ENCODE measurements at places on chromosomes 1 and 21.

DNA sequence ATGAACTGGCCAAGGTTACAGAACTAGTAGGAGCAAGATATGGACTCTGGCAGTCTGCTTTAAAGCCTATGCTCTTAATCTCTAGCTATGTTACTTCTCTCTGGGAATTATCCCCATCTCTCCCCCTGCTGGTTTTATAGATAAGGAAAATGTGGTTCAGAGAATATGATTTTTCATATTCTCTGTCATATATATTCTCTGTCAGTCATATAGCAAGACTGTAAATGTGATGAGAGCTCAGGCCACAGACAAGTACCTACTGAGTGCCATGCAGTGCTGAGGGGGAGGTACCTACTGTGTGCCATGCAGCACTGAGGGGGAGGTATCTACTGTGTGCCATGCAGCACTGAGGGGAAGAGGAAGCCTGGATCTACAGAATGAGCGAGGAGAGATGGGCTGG is 220.3 kb upstream of the FGGY start:
- peak; percentile 24 for DNase-seq

DNA sequence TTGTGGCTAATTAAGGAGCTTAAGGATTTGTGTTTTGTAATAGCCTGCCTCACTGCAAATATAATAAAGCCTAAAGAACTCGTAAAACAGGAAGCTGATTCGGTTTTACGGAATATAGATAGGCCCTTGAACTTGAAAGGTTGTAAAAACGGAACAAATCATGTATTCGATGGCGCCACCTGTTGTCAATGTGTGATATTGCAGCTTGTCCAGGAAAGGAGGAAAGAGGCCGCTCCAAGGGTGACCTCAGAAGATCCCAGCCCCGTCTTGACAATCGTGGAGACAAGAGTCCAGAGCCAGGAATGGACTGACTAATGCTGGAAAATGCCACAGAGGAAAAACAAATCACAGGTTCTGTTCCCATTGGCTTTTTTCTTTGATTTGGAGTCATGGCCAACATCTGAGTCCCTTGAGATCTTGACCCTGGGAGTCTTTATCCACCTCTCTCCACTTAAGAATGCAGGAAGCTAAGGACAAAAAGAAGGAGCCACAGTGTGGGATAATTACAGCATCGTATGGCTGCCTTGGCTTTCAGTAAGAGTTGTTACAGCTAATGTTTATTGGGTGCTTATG is 7.0 kb upstream of the IGSF21 start:
- DNase-seq, result peak; percentile 76

DNA sequence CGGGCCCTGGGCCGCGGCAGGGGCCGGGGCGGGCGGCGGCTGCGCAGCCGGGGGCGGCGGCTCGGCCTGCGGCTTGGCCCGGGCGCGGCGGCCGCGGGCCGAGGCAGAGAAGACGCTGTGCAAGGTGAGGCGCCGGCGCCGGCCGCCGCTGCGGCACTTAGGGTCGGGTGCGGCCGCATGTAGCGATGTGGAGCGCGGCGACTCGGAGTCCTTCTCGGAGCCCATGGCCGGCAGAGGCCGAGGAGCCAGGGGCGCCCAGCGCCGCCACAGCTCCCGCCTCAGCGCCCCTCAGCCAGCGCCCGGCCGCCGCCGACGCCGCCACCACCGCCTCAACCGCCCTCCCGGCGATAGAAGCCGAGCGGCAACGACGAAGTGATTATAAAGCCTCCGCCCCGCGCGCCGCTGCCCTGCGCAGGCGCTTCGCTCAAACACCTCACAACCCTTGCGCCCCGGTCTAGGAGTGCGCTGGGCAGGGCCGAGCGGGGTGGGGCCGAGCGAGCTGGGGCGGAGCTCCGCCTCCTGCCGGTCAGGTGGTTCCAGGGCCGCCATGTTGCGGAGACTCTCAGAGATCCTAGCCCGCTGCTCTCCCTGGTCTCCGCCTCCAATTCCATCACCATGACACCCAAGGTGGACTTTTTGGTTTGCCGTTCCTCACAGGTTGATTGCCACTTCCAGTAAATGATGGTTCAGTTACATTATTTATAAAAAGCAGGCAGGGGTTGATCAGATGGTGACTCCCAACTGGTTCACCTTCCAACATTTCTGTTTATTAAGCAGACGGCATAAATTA is at the start of gene RNF19B:
RNF19B (minus strand) TSS at position 349 of the 790 bp plus-strand sequence; CDS start at position 225, 124 bp downstream.
- peak; percentile 97 for DNase-seq

- peak; percentile 32 for DNase-seq
Measured at GRCh38 chr1:182054698-182055326, 6.7 kb downstream of the ZNF648 start.

GRCh38 chr1:108063703-108064102 is 98.7 kb upstream of the VAV3 start:
- DNase-seq, result no peak

- no peak for DNase-seq
Measured at GRCh38 chr1:31191281-31191680, 48.4 kb downstream of the NKAIN1 start.

DNA sequence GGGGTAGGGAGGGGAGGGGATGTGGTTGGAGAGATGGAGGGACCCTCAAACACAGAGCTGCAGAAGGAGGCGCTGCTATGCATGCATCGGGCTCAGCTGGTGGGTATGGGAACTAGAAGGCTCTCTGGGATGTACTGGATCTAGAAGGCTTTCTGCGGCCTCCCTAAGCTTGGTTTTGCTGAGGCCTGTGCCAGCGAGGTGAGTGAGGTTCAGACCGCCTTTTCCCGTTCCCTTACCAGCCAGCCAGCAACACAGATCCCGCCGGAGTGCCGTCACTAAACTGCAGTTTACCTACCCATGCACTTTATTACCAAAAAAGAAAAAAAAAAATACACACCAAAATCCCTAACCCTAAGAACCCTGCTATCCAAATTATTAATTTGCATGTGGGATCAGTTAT is 180.2 kb downstream of the PRDM16 start:
- no peak for DNase-seq

DNA sequence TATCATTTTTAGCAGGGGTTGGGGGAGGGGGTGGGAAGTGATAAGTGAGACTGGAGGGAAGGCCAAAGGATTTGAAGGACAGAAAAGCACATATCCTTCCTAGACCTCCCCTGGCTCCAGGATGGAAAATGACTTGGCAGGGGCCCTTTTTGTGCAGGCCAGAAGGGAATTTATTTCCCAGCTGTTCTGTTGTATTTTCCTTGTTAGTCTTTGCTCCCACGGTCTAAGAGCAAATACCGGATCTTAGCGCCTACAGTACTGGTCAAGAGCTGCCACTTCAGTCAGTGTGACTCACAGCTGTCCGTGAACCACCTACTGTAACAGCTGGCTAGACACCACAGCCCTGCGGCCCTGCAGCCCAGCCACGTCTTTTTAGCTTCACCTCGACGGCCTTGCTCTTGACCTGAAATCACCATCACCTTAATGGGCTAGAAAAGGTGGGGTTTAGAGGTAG is 51.0 kb upstream of the ERRFI1 start:
- no peak for DNase-seq

- peak; percentile 44 for DNase-seq
Measured at GRCh38 chr1:248622570-248623001, 12.3 kb downstream of the OR2T11 start.

DNA sequence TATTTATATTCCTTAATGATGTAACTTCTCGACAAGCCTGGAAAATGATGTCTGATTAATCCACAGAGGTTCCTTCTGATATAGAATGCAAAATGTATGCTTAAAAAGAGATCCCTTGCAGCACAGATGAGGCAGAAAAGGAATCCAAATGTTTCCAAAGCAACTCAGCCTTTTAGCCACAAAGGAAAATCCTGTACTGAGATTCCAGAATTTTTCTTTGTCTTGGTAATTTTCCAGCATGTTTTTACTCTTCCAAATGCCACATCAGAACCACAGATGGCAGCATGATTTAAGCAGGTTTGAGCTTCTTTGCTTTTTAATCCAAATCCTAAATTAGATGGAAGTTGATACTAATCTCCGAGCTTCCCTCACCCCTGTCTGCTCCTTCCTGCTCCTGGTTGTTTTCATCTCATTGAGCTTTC is 176.4 kb upstream of the PALMD start:
- no peak for DNase-seq

DNA sequence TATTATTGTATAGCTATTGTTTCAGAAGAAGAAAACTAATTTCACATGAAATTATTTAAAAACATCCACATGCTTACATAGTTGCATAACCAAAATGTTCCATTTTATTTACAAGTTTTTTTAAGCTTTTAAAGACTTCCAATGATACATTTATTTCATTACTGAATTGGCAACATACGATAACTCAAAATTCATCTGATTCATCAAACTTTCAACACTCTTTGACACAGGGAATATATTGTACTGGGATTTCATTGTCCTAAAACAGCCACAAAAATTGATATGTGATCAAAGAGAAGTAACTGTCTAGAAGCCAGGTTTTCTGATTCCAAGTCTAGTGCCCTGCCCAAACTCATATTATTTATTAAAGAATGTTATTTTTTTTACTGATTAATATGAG is 131.4 kb upstream of the USP24 start:
- DNase-seq, result no peak

- no peak for DNase-seq
Measured at GRCh38 chr1:119622311-119623192, 25.5 kb downstream of the ZNF697 start.

- DNase-seq, result no peak
Measured at GRCh38 chr1:117802531-117803257, 126.7 kb downstream of the GDAP2 start.

- peak; percentile 36 for DNase-seq
Measured at GRCh38 chr1:150161747-150162581, 12.2 kb downstream of the PLEKHO1 start.

GRCh38 chr1:154752273-154753030 is 117.6 kb downstream of the KCNN3 start:
- no peak for DNase-seq

GRCh38 chr1:172421974-172422604 is 1.6 kb downstream of the C1orf105 start:
- no peak for DNase-seq

GRCh38 chr1:11559591-11559970 is 80.6 kb downstream of the DISP3 start:
- no peak for DNase-seq

Measured in NCI-H2171 treated with DMSO at 0.1 percent for 48 hours (cell line).